GM13977 (cell line): ENCODE measurements at places on chromosomes 7 and 10.

DNA sequence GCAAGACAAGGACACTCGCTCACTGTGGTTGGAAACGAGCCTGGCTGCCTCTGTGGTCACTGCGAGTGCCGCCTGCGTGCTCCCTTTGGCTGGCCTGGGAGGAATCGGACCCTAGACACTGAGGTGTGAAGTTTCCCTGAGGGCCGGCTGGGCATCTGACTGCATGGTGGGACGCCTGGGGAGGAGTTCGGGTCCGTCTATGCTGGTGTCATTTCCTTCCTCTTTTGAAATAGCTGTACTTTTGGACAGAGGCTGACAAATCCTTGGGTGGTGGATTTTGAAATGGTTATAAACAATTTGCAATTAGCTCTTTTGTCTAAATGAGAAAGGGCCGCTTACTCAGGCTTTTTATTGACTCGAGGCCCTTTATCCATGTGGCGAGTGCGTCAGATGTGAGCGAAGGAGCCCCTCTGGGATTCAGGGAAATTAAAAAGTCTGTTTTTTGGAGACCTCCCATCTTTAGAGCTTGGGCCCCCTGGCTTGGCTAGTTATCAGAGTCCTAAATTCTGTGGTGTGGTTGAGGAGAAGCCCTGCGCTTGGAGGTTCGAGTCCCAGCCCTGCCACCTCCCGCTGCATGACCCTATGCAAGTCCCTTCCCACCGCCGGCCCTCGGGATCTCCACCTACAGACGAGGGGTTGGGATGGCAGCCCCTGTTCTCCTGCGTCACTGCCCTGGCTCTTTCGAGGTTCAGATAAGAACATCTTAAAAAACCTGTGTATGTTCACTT is 147.1 kb downstream of the RGS10 start:
- no peak for DNase-seq

- no peak for DNase-seq
Observed at GRCh38 chr7:137577184-137577583, 233.7 kb upstream of the PTN start.

DNA sequence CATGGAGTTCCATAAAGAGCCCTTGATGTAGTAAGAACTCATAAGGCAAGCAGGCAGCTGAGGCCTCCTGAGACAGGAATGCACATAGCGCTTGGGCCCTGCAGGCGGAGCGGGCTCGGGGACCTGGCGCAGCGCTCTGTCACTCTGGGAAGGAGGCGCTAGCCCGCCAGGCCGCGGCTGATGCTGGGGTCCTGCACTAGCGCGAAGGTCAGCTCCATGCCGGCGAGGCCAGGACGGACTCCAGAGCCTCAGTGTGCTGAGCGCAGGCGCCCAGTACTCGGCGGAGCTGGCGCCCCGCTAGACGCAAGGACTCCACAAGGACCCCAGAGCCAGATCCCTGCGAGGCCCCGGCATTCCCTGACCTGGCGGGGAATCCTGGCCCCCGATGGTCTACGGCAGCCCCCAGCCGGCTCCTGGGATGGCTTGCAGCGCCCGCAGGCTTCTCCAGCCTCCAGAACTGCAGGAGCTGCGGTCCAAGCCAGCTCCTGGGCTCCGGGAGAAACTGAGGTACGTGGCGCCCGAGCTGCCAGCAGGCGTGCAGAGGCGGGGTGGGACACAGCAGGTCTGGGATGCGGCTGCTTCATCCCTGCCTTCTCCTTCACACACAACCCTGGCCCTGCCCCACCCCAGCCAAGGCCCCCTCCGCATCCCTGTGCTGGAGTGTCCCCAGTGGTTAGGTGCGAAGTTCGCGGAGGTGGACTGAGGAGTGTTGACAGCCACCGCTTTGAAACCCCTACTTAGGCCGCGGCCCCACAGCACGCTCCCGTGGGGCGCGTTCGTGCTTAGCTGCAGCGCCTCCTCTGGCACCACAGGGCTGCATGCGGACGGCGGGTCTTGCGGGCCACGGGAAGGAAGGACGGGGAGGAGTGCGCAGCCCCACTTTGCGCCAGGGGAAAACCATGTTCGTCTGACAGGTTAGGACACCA is 761.5 kb upstream of the POM121L12 start:
- DNase-seq, result no peak

- no peak for DNase-seq
Observed at GRCh38 chr7:44801890-44802289, 5.4 kb downstream of the PPIA start.

- no peak for DNase-seq
Observed at GRCh38 chr10:44297963-44298362, 86.9 kb downstream of the CXCL12 start.

DNA sequence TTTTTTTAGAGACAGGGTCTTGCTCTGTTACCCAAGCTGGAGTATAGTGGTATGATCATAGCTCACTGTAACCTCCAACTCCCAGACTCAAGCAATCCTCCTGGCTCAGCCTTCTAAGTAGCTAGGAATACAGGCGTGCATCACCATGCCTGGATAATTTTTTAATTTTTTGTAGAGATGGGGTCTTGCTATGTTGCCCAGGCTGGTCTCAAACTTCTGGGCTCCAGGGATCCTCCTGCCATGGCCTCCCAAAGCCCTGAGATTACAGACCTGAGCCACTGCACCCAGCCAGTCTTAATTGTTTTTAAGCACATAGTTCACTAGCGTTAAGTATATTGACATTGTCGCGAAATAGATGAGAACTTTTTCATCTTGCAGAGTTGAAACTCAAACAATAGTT is 2.0 kb downstream of the SUPV3L1 start:
- no peak for DNase-seq

DNA sequence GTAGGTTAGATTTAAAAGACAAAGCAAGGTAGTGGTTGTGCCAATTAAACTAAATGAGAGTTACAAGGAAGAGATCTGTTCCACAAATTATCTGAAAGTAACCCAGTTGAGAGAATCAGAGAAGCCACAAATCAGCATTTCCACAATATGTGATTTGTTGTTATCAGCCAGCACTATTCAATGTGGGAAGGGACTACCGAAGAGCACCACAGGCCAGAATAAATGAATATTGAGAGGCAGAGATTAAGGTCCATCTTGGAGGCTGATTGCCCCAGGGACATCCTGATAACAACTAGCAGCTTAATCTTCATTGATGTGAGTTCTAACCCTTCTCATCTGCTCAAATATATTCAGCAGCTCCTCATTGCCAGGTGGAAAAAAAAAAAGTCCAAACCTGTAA is 367.6 kb downstream of the MALRD1 start:
- DNase-seq, result no peak

- no peak for DNase-seq
Observed at GRCh38 chr7:117364339-117365080, 41.7 kb upstream of the WNT2 start.

DNA sequence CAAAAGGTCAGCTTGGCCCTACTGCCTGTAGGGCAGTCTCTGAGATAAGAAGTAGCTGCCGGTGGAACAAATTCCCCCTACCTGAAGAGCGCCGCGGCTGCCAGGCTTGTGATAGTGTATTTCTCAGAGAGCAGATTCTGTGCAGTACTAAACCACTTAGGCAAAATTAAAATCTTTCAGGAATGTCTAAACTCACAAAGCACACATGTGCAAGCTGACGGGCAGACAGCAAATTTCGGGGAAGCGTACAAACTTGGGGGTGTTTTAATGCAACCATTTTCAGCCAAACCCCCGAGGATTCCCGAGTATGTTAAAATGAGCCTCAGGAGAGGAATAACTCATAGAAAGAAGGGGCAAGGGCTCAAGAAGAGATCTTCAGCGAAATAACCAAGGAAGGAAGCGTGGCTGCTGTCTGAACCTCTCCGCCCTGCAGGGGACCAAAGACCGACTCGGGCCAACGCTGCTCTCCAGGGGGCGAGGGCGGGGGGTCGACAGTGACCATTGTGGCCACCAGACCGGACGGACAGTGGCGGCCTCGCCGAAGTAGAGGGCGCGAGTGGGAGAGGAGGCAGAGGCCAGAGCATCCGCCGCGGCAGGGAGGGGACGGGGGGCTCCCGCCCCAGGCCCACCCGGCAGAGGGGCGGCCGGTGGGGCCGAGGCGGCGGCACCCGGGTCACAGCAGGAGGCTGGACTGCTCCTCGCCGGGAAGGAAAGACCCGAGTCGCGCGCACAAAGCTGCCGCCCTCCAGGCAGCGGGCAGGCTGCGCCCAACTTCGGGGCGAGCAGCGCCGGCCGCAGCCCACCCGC is 819 bp downstream of the HYCC1 start:
- no peak for DNase-seq

GRCh38 chr7:71976645-71977044 is 435.5 kb downstream of the CALN1 start:
- no peak for DNase-seq

GRCh38 chr7:3210531-3210930 is 90.5 kb upstream of the SDK1 start:
- DNase-seq, result no peak

DNA sequence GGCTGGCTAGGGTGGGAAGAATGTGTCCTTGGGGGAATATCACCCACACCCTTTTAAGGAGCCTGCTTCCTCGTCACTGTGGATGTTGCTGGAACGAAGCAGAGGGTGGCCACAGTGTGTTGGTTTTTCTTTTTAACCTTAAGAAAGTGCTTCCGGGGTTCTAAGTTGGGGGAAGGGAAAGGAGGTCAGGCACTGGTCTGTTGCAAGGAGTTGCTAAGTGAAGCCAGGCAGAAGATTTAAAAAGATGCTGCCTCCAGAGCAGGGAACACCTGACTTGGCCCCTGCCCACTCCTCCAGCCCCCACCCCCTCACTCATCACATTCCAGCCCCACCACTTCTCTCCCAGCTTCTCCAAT is 213.1 kb downstream of the EMX2 start:
- no peak for DNase-seq

GRCh38 chr7:127809261-127809702 is 157.3 kb downstream of the SND1 start:
- no peak for DNase-seq

GRCh38 chr7:82335927-82336326 is 107.7 kb downstream of the CACNA2D1 start:
- no peak for DNase-seq
